ENCODE measurements at places on chromosomes 16 and 17. TPM values are rescaled to one million over a fixed set of nuclear protein-coding genes. Genes with fewer than 3 reads are reported as not detected.
A peak's percentile ranks its signal among the peaks of the same experiment; 100 is the strongest.

C17orf50 gene
- not detected for total RNA-seq

DNA sequence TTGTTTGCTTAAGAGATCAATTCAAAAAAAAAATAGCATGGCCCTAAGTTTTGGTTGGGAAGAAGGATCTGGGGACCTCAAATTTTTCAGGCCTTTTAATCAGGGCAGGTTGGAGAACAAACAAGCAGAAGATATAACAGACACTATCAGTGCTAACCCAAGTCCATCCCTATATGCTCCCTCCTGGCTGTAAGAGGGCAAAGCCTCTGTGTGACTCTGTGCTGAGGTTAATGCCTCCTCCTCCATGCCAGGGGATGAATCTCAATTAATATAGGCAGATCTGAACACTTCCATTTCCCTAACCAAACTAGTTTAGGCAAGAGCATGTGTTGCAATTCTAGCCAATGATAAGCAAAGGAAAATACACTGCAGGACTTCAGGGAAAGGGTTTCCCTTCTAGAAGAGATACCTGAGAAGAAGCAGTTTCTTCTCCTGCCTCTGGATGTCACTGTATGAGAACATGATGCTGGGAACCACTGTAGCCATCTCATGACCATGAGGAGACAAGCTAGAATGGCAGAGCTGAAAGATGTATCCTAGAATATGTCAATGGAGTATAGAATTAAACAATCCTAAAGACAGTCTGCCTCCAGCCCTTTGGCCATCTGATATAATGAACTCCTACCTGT lies 76.0 kb downstream of the CHD9NB start:
- no peaks in the 10 kb centered on the region for H3K36me3 ChIP-seq
- peaks cover 11% of the 10 kb centered on the region for H3K27me3 ChIP-seq
- no peak overlapping the region for H3K27ac ChIP-seq
- DNase-seq, result no peak
- no peak overlapping the region for H3K4me3 ChIP-seq

GRCh38 chr16:77674888-77675287 lies 47.4 kb upstream of the NUDT7 start:
- H3K36me3 ChIP-seq, result no peaks in the 10 kb centered on the region
- H3K4me1 ChIP-seq, result no peaks in the 10 kb centered on the region
- no peaks in the 10 kb centered on the region for H3K27me3 ChIP-seq
- H3K27ac ChIP-seq, result no peak overlapping the region

SEZ6 gene
- not detected for total RNA-seq

USH1G gene
- not detected for total RNA-seq

AOC3 gene
- 1.0 TPM for total RNA-seq

RNF222 gene
- 0.29 TPM for total RNA-seq

DNA sequence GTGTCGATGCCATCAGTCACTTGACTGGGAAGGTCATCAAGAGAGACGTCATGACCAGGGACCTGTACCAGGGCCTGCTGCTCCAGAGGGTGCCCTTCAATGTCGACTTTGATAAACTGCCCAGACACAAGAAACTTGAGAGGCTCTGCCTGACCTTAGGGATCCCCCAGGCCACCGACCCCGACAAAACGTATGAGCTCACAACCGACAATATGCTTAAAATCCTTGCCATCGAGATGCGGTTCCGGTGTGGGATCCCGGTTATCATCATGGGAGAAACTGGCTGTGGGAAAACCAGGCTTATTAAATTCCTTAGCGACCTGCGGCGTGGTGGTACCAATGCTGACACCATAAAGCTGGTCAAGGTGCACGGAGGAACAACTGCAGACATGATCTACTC lies 69.6 kb upstream of the ENDOV start:
- H3K27ac ChIP-seq, result no peak overlapping the region
- H3K27me3 ChIP-seq, result no peaks in the 10 kb centered on the region
- H3K4me1 ChIP-seq, result peaks cover 14% of the 10 kb centered on the region
- H3K36me3 ChIP-seq, result peaks cover 82% of the 10 kb centered on the region

TEX14 gene
- 0.10 TPM for total RNA-seq

DNA sequence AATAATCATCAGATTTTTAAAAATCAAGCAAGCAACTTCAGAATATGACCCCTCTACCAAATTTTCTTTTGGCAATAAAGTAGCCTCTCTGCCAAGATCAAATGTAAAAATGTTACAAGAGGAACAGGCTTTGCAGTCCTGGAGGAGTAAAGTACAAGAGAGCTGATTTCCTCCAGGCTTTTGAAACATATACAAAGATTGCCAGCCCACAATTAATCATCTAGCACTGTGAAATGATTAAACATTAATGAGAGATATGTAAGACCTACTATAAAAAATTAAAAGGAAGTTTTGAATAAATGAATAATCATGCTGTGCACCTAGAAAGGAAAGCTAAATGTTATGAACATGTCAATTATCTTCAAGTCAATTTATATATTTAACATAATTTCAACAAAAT lies 26.3 kb downstream of the TXNDC11 start:
- H3K4me1 ChIP-seq, result peaks cover 11% of the 10 kb centered on the region
- no peak overlapping the region for H3K4me3 ChIP-seq
- H3K36me3 ChIP-seq, result peaks cover 31% of the 10 kb centered on the region

DNA sequence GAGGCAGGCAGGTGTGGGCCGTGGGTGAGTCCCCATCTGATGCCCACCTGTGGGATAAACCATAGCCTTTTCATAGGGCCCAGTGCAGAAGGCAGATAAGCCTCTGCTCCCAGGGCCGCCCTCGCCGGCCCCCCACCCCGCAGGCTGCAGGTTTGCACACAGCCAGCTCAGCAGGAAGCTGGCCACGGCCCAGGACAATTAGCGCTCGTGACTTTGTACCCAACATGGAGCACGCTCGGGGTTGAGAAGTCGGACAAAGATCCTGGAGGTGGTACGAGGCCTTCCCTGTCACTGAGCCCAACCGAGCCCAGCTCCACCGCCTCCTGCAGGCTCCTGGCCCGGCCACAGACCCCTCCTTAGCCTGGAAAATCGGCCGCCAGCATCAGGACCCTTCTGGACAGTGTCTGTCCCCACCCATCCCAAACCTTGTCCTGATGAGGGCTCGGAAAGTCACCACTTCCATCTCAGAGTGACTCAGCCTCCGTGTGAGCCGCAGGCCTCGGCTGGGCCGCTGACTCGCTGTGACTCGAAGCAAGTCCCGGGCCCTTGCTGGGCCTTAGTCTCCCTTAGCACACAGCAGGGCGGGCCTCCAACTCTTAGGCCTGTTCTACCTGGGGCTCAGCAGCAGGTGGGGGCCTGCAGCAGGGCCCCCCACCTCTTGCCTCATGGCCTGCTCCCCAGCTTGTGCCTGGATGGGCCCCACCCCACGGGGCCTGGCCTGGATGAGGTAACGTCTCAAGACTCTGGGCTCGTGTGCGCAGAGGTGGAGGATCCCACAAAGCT lies 22.7 kb downstream of the FAM83G start:
- no peaks in the 10 kb centered on the region for H3K36me3 ChIP-seq
- no peak overlapping the region for H3K4me3 ChIP-seq
- H3K27me3 ChIP-seq, result no peaks in the 10 kb centered on the region
- DNase-seq, result no peak
- H3K27ac ChIP-seq, result no peak overlapping the region
- peaks cover 11% of the 10 kb centered on the region for H3K4me1 ChIP-seq

- peak overlapping the region; percentile 90 for H3K4me3 ChIP-seq
- H3K4me1 ChIP-seq, result peaks cover 35% of the 10 kb centered on the region
- H3K36me3 ChIP-seq, result peaks cover 20% of the 10 kb centered on the region
- peak overlapping the region; percentile 91 for H3K27ac ChIP-seq
Observed at GRCh38 chr17:32342603-32343325, 791 bp upstream of the C17orf75 start.

ZBTB4 gene
- 30.0 TPM for total RNA-seq

- no peak for DNase-seq
- no peaks in the 10 kb centered on the region for H3K4me1 ChIP-seq
- no peak overlapping the region for H3K27ac ChIP-seq
- H3K36me3 ChIP-seq, result no peaks in the 10 kb centered on the region
- H3K4me3 ChIP-seq, result no peak overlapping the region
Observed at GRCh38 chr16:52069866-52070265, 477.1 kb downstream of the TOX3 start.

All from activated CD8-positive, alpha-beta T cell treated with anti-CD3 and anti-CD28 coated beads, Interleukin-2, amount 10 ng/mL, durations not matched to agents 7 days and 5 days (primary cell).